ENCODE measurements at places on chromosomes 2 and 18.
A peak's percentile ranks its signal among the peaks of the same experiment; 100 is the strongest.

GRCh38 chr2:151638990-151639389 lies 95.3 kb downstream of the NEB start:
- DNase-seq, result no peak

DNA sequence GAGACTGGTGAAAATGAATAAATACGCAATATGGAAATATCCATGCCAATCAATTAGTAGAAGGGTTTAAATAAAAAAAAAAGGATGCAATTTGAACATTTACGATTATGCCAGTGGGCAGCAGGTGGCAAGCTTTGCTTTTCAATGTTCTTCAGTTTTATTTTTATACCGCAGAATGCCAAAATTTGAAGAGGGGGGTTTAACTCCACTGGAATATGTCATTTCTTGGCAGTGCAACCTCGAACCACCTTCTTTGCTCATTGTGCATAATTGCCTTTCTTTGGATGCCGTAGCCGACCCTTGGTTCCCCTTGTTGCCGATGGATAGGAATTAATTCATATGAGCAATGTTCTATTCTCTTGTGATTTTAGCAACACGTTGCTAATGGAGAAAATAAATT lies 88.0 kb downstream of the LTBP1 start:
- DNase-seq, result peak; percentile 74

DNA sequence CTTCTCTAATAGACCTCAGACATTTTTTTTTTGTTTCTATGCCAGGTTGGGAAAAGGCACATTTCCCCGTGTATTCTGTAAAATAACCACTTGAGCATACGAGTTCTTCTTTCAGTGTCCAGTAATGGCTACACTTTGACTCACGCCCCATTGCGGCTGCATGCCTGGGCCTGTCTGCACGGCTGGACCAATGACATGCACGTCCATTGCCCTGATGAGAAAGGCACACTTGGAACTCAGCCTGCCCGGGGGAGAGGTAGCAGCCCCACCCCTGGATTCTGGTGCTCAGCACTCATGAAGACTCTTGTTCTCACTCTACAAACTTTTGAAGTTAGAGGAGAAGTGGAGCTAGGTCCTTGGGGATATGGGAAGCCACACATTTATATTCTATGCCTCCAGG lies 5.8 kb downstream of the PCARE start:
- no peak for DNase-seq

- DNase-seq, result no peak
These were observed 13.7 kb upstream of the FOSL2 start for GRCh38 chr2:28378679-28379584.

DNA sequence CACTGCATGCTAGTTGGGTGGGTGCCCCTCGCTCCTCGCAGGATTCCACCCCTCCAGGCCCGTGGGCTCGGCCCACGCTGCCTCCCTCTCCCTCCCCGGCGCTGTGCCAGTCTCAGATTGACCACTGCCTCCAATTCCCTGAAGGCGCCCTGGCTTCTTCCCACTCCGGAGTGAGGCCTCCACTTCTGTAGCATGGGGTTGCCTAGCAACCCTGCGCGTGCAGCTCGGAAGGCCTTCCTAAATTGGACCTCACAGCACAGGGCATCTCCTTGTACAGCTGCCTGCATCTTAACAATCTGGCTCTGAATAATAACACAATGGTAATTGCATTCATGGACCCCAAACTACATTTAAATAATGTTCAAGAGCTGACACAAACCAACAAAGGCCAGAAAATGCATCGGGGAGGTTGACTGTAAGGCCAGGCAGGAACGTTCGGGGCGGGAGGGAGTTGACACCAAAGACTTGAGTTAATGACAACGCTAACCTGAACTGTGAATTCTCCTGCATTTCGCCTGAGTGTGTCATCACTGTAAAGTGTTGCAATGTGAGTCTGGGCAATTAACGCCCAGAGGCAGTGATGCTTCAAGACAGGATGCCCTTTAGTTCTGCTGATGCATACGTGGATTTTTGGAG lies 222.9 kb downstream of the ZBTB7C start:
- DNase-seq, result no peak

GRCh38 chr2:101597347-101597944 lies 100.1 kb upstream of the MAP4K4 start:
- DNase-seq, result peak; percentile 63

DNA sequence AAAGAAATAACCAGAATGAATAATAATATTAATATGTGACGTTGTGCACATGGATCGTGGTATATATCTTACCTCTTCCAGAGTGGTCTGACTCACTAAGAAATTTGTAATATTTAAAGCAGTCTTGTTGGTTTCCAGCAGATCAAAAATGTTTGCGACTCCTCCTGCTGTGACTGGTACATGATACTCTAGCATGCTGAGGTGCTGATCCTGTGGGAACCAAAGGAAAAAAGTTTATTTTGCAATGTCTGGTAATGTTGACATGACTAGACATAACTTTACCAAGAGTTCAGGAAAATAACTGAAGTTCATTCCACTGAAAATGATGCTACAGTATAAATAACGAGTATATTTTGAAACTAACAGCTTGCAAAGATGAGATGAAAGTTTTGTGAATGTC lies 124.5 kb upstream of the BARD1 start:
- peak; percentile 59 for DNase-seq

GRCh38 chr2:181972431-181973170 lies 13.1 kb upstream of the PPP1R1C start:
- DNase-seq, result no peak

- DNase-seq, result no peak
These were observed 379.9 kb downstream of the CLIP4 start for GRCh38 chr2:29495068-29495467.

GRCh38 chr2:1848599-1848995 lies 104.3 kb upstream of the PXDN start:
- DNase-seq, result no peak

- peak; percentile 94 for DNase-seq
These were observed at the start of gene MFF for GRCh38 chr2:227324995-227325838. Gene MFF, plus strand, starts transcription at chr2:227325251. Its CDS starts 5,415 bp downstream, at chr2:227330666.

- no peak for DNase-seq
These were observed 1988.8 kb upstream of the PIK3C3 start for GRCh38 chr18:39966275-39966674.

DNA sequence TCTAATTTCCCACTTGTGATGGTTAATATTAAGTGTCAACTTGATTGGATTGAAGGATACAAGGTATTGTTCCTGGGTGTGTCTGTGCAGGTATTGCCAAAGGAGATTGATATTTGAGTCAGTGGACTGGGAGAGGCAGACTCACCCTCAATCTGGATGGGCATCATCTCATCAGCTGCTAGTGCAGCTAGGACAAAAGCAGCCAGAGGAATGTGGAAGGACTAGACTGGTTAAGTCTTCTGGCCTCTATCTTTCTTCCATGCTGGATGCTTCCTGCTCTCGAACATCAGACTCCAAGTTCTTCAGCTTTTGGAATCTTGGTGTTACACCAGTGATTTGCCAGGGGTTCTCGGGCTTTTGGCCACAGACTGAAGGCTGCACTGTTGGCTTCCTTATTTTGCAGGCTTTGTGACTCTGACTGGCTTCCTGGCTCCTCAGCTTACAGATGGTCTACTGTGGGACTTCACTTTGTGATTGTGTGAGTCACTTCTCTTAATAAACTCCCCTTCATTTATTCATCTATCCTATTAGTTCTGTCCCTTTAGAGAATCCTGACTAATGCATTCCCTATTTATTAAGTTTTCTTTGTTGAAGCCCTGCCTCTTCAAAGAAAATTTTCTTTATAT lies 1087.5 kb upstream of the NXPH2 start:
- DNase-seq, result no peak

DNA sequence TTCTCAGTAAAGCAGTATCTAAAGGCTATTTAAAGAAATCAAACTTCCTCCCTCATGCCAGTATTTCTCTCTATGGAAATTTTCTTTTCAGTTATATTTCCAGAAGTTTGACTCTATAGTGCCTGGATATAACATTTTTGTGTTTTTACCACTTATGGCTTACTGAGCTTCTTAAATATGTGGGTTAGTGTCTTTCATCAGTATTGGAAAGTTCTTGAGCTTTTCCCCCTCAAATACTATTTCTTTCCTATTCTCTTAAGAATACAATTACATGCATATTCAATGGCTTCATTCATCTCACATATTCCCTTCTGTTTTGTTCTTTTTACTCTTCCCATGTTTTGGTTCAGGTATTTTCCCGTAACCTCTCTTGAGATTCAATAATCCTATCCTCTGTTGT lies 432.0 kb downstream of the SETBP1 start:
- no peak for DNase-seq

DNA sequence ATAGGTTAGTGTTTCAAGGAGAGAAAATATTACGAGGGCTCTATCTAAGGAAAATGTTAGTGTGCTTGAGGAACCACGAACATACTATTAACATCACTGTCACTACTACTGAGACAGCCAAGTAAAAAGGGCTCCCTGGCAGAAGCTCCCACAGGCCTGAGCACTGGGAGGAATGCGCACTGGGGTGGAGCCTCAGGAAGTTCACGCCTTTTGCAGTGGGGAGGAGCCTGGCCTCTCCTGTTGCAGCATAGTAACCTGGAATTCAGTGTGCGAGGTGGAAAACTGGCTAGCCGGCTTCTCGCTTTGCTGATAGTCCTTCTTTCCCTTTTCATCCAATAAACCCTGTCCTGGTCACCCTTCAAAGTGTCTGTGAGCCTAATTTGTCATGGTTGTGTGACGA lies 250.3 kb downstream of the ERBB4 start:
- no peak for DNase-seq

- no peak for DNase-seq
These were observed 112.5 kb downstream of the TFCP2L1 start for GRCh38 chr2:121172456-121172855.

GRCh38 chr18:79068341-79068936 lies 755 bp upstream of the ATP9B start:
- DNase-seq, result peak; percentile 1

- DNase-seq, result peak; percentile 25
These were observed 111.9 kb downstream of the SETBP1 start for GRCh38 chr18:44792456-44793061.

Data from astrocyte of the spinal cord (primary cell).